Hepatic stellate cell (primary cell): ENCODE measurements at places on chromosomes 2 and 18.
A peak's percentile ranks its signal among the peaks of the same experiment; 100 is the strongest.

- peak; percentile 31 for DNase-seq
These were observed 1.1 kb downstream of the MARCHF4 start for GRCh38 chr2:216370961-216371712.

DNA sequence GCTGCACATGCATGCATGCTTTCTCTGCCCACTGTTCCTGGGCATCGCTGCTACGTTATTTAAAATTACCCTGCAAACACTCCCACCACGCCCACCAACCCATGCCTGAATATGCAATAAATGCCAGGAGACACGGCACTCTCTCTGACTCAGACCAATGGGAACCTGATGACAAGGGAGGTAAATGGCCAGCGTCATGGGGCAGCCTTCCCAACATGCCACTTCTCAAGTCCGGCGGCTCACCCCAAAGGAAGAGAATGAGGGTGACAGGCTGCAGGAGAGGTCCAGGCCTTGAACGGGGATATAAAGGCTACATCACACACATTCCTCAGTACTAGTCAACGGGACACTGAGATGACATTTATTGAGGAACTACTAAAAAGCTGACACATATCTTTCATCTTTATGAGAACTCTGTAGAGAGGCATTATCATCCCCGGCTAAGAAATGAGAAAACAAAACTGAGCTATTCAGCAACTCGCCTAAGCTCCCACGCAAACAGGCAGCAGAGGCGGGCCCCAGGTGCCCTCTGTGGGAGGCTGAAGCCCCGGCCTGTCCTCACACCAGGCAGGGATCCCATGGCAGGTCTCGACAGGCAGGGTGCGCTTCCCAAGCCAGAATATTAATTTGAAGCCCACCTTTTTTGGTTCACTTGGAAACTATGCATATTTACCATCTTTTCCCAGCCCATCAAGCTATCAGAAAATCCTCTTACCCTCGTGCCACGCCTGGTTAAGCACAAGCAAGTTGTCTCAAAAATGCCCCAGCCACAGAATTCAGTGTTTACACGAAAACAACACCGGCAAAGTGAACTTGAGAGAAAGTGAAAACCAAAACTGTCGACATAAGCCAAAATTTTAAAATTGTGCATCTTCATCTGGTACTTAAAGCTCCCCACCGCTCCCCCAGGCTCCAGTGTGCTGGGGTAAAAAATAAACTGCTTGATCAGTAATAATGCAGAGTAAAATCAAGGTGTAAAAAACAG is 166.3 kb downstream of the HDAC4 start:
- DNase-seq: no peak

DNA sequence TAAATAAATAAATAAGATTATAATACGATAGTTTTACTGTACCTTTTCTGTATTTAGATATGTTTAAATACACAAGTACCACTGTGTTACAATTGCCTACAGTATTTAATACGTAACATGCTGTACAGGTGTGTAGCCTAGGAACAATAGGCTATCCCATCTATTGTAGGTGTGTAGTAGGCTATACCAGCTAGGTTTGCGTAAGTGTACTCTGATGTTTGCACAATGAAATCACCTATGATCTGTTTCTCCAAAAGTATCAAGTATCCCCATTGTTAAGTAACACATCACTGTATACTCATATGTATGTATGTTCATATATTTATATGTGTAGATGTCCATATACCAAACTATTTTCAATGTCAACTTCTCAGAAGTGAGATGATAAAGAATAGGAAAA is 118.2 kb upstream of the RND3 start:
- no peak for DNase-seq

- no peak for DNase-seq
These were observed 60.2 kb upstream of the GALNT13 start for GRCh38 chr2:153811516-153811915.

DNA sequence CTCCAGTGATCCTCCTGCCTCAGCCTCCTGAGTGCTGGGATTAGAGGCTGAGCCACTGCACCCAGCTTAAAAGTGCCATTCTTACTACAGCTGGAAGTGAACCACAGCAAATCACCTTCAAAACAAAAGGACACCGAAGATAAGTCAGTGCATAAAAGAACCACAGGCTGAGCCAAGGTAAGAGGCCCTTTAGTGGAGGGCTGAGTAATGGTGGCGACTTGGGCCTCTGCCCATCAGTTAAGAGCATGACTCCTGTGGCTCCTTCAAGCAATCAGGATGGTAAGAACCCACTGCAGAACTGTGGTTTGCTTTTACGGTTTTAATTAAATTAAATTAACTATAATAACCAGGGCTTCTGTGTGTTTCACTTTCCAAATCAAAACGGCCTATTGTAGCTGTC is 75.1 kb downstream of the CTAGE1 start:
- DNase-seq: no peak

DNA sequence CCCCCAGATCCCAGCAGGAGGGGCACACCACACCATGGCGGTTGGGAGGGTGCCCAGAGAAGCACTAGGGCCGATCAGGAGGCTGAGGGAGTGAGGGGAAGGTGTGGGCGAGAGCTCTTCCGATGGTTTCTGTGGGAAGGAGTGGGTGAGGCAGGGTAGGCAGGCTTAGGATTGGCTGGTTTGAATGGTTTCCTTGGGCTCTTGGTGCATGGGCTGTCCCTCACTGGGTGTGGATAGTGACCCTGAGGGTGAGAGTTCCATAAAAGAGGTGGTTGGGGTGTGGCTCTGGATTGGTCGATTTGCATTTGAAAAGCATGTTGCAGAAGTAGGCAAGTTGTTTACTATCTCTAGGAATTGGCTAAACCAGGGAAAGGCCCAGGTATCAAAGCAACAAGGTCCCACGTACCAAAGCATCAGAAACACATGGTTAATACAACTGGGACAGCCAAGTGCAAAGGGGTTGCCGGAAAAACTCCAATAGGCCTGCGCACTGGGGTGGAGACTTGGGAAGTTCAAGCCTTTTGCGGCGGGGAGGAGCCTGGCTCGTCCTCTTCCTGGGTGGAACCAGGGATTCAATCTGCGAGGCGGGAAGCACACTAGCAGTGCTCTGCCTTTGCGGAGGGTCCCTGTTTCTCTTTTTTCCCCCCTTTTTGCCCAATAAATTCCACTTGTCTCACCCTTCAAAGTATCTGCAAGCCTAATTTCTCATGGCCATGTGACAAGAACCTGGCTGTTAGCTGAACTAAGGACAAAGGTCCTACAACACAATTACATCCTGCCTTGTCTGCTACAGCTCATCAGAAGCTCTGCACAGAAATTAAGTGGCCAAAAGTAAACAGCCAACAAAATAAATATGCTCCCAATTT is 43.2 kb downstream of the IL1R2 start:
- no peak for DNase-seq

- DNase-seq: no peak
These were observed 82.0 kb downstream of the ATAD2B start for GRCh38 chr2:23844905-23845304.

DNA sequence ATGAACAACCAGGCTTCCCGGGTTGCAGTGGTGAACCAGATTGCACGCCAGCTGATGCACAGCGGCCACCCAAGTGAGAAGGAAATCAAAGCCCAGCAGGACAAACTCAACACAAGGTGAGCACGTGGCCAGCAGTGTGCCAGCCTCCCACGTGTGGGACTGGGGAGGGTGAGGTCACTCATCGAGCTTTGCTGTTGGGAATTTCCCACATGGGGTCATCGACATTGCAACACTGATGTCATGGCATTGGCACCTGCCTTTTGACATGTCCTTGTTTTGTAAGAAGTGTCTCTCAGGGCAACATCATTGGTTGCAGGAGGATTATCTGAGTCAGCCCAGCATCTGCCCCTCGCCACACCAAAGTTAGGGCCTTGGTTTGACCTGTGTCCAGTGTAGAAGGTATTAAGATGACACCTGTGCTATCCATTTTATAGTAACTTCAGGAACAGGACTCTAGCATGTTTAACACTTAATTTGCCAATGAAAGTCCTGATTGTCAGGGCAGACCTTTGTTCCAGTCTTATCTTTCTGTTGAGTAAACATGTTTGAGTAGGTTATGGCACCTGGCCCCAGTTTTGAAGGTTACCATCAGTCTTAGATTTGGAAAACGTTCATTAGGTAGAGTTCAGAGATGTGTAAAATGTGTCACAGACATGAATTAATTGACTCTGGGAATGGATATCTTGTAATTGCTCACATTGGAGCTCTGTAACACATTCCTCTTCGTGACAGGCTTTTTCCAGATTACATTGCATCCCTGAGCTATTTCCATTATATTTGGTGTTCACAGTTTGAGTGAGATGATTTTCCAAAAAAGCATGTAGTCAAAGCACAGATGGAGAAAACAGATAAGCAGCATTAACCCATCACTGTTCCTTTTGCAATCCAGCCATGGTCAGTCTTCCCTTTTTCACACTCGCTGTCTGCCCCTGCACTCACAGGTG is 93.3 kb upstream of the EML6 start:
- DNase-seq: peak; percentile 36

DNA sequence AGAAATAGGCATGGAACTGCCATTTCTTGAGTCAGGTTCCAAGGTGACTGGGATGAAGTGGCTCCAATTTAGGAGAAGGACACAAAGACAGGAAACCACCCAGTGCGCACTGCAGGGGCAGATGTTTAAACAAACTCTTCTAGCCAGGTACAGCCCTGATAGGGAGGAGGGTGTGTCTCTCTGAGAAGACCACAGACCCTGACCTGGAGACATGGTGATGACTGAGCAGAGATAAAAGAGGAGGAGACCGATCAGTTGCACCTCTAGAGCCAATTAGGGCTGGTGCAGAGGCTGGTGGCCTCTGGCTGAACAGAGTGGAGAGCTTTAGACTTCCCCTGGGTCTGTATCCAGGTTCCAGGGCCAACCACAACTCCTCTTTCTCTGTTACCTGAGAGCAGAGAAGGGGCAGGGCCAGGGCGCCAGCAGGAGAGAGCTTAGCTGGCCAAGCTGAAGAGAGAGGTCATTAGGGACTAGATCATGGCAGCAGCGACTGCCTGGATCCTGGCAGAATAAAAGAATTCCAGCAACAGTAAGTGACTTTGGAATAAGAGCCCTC is 5.4 kb upstream of the SPOPL start:
- no peak for DNase-seq

- no peak for DNase-seq
These were observed 14.7 kb upstream of the GCG start for GRCh38 chr2:162166745-162167144.

- no peak for DNase-seq
These were observed 59.3 kb upstream of the RFX8 start for GRCh38 chr2:101534149-101534611.

DNA sequence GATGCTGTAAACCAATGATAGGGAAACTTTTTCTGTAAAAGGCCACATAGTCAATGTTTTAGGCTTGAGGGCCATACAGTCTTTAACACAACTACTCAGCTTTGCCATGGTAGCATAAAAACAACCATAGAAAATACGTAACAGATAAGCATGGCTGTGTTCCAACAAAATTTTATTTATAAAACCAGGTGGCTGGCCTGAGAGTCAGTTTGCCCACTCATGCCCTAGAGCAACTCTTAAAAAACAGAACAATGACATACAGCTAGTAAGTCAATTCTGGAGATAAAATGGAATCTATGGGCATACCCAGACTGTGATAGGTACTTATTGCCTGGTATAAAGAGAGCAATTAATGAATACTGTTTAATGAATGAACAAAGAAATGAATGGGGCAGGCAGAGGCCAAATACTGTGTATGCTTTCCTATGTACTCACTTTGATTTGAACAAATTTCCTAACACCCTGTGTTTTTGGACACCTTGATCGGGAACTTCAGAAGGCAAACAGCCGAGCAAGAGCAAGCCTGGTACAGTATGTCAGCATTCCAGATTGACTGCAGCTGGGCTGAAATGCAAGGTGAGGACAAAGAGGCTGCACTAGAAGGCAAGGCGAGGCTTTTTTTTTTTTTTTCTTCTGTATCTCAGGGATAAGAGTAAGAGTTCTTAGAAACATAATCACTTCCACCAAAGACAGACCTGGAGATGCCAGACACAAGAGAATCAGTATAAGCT is 315.3 kb downstream of the CLIP4 start:
- no peak for DNase-seq

GRCh38 chr18:43534511-43534910 is 257.2 kb upstream of the SYT4 start:
- no peak for DNase-seq

DNA sequence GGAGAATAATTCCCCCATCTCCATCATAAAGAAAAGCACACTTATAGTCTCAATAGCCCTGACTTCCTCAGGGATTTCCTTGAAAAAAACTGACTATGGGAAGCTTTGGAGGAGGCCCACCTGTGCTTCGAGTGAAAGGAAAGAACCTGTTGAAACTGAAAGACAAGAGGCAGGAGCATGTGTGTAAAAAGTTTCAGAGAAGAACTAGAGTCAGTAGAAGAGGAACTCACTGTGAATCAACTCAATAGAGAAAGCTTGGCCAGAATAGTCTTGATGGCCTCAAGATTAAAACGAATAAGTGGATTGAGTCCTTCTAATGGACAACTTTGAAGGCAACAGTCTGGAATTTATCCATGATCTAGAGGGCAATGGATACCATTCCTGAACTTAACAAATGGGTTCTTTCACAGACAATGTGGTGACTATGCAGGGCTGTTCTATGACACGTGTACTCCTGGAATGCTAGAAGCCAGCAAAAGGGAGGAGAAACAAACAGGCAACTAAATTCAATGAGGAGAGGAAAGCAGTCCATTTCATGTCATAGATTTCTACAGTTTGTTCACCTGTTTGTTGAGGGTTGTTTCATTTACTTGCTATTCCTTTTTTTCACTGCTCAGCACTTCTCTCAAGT is 442.3 kb downstream of the GRB14 start:
- peak; percentile 27 for DNase-seq

- DNase-seq: peak; percentile 45
These were observed 896 bp downstream of the CACNB4 start for GRCh38 chr2:152097801-152098495.

GRCh38 chr2:8566774-8567468 is 114.9 kb upstream of the ID2 start:
- no peak for DNase-seq

GRCh38 chr2:127618551-127619202 is 27.3 kb upstream of the GPR17 start:
- DNase-seq: no peak

DNA sequence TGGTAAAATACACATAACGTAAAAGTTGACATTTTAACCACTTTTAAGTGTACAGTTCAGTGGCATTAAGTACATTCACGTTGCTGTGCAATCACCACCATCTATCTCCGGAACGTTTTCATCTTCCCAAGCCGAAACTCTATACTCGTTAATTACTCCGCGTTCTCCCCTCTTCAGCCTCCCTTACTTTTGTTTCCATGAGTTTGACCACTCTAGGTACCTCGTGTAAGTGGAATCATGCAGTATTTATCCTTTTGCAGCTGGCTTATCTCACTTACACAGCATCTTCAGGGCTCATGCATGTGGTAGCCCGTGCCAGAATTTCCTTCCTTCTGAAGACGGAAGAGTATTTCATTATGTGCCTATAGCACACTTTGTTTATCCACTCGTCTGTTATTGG is 225.2 kb downstream of the SLC4A3 start:
- no peak for DNase-seq

- DNase-seq: no peak
These were observed 6.7 kb downstream of the CHMP3 start for GRCh38 chr2:86556508-86556907.

DNA sequence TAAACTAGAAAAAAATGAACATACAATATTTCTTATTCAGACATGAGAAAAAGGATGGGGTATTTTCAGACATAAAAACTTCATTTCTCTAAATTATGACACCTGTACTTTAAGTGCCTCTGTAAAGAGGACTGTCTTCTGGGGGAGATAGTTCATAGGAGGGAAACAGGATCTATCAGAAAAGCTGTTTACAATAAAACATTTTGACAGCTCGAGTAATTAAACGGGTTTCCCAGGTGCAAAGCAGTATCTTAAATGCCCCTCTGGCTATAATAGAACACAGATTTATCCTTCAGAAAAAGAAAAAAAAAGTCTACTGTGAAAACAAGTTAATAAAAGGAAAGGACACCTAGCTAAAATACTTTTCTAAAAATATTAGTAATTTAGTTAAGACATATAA is 311.4 kb upstream of the UBE2E3 start:
- DNase-seq: no peak
